ENCODE measurements at places on chromosomes 7 and 10.

GRCh38 chr7:115260381-115260780 is 338.5 kb downstream of the MDFIC start:
- no peak for DNase-seq

- no peak for DNase-seq
Observed at GRCh38 chr10:24299578-24300260, 90.8 kb downstream of the KIAA1217 start.

- no peak for DNase-seq
Observed at GRCh38 chr7:110592557-110592956, 498.4 kb upstream of the LRRN3 start.

DNA sequence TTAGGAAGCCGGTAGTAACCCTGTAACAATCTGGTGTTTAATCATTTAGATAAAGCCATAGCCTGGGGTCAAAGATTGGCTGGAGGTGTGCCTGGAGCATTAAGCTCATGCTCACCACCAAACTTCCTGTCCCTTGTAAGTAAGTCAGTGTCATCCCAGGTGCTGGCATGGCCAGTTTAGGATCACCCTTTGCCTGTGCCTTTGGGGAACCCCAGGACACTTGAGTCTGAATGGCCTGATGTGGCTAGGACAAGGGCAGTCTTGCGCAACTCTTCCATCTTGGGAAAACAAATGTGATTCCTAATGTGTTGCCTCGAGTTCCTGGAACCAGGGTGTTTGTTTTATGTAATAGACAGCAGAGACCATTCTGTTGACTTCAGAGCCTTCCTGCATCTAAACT is 154.8 kb downstream of the GRK5 start:
- no peak for DNase-seq

DNA sequence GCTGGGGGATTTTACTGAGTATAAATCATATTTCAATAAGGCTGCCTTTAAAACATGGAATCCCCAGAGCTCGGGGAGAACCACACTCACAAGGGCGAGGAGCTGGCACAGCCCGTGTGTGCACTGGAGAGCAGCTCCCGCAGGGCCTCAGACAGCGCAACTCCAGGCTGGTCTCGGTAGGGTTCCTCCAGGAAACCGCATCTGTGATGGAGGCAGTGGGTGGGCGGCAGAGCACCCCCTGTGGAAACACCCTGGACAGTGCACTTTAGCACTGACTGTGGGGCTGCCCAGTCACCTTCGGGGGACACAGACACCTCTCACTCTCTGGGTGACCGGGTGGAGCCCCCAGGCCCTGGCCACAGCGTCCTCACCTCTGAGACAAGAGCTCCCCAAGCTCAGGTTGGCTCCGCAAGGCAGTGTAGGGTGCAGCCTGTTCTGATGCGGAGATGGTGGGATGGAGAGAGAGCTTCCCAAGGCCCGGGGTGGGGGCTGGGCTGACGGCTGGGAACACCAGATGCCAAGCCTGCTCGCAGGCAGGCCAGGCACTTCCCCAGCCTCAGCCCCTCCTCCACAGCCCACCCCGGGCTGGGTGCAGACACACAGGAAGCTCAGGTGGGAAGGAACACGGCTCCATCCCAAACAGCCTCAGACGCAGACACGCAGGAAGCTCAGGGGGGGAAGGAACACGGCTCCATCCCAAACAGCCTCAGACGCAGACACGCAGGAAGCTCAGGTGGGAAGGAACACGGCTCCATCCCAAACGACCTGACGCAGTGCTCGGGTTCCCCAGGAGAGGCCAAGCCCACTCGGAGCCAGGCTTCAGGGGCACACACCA is 224.4 kb downstream of the MAD1L1 start:
- no peak for DNase-seq

DNA sequence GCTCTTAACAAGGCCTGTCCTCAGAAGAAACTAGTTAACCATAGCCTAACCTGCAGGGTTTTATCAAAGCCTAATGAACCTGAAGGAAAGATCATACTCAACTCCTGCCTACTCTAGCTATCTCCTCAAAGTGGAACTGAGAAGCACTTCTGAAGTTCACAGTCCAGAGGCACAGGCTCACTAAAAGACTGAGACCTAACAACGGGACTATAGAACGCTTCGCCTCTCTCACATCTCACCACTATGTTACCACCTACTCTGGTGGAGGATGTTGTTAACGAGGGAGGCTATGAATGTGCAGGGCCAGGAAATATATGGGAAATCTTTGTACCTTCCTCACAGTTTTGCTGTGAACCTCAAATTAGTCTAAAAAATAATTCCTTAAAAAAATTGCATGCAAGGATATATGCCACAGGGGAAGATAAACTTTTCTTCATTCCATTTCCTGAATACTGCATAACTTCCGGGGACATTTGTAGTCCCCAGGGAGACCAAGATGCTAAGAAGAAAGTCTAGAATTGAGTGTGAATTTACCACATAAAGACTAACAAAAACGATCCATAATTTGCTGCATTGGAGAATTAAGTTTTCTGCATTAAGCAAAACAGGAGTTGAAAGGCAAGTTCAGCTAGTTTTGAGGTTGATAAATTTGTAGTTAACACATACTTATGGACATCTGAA is 21.6 kb downstream of the LIPJ start:
- DNase-seq: no peak

- no peak for DNase-seq
Observed at GRCh38 chr10:132249824-132250375, 57.9 kb downstream of the STK32C start.

- DNase-seq: no peak
Observed at GRCh38 chr7:106354822-106355221, 70.0 kb upstream of the NAMPT start.

DNA sequence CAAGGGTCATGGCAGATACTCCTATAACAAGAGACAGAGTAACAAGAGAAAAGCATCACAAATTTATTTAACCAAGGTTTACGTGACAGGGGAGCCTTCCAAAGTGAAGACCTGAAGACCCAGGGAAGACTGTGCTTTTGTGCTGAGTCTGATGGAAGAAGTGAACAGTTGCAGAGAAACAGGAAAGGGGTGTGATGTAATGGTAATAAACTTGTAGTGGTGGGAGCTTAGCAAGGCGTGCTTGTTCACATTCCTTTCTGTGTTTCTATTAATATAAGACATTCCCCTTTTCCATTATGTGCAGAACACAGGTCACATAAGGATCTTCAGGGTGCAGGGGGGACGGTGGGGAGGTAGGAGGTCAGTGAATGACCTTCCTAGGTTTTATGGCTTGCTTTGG is 25.5 kb upstream of the C10orf67 start:
- DNase-seq: no peak

GRCh38 chr10:89615112-89615511 is 29.9 kb downstream of the PANK1 start:
- peak; percentile 30 for DNase-seq

GRCh38 chr7:43735802-43736603 is 6.7 kb upstream of the COA1 start:
- no peak for DNase-seq

- no peak for DNase-seq
Observed at GRCh38 chr10:17232276-17232960, 4.4 kb downstream of the VIM start.

GRCh38 chr10:4312051-4312835 is 513.8 kb upstream of the AKR1E2 start:
- DNase-seq: no peak

DNA sequence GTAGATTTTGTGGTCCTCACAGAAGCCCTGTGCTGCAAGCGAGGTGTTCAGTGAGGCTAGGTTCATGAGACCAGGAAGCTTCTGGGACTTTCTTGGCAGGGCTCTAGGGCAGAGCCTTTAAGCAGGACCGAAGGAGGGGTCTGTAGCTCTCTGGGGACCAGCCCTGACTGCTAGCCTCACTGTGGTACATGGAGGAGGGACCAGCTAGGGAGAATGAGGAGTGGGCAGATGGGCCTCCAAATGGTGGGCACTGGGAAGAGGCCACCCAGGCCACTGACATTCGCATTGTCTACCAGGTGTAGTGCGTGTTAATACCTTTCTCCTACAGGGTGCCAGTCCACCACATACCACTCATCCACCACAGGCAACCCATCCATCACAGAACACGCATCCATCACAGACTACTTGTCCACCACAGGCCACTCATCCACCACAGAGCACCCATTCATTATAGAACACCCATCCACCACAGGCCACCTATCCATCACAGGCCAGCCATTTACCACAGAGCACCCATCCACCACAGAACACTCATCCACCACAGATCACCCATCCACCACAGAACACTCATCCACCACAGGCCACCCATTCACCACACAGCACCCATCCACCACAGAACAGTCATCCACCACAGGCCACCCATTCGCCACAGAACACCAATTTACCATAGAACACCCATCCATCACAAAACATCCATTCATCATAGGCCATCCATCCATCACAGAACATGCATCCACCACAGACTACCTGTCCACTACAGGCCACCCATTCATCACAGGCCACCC is 31.6 kb upstream of the ZNF488 start:
- no peak for DNase-seq

DNA sequence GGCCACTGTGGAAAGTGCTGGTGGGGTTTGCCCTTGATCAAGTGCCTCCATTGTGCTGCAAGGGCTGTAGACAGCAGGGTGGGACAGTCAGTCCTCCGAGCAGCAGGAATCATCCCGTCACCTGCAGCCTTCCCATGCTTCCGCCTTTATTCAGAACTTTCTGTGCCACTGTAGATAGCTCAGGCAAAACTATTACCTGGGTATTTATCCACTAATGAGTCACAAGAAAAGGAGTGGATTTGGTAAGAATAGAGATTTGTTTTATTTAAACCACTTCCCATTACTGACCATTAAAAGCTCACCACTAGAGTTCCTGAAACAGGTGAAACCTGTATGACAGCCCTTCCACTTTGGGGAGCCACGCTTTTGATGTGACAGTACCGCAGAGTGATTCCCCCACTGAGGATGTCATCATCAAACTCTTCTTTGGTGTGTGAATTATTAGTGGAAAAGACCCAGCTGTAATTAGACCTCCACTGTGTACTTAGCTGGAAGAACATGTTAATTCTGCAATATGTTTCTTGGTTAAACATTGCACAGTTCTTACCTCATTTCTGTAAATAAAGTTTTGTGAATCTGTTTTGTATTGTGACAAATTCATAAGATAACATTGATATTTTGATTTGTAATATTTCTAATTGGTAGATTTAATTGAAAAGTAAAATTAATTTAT is 208.8 kb downstream of the MLLT10 start:
- DNase-seq: no peak

GRCh38 chr7:27688646-27689045 is 26.0 kb upstream of the HIBADH start:
- no peak for DNase-seq

GRCh38 chr10:43647576-43647975 is 1.1 kb downstream of the ZNF32 start:
- no peak for DNase-seq

GRCh38 chr7:91722831-91723230 is 157.7 kb downstream of the MTERF1 start:
- DNase-seq: no peak

DNA sequence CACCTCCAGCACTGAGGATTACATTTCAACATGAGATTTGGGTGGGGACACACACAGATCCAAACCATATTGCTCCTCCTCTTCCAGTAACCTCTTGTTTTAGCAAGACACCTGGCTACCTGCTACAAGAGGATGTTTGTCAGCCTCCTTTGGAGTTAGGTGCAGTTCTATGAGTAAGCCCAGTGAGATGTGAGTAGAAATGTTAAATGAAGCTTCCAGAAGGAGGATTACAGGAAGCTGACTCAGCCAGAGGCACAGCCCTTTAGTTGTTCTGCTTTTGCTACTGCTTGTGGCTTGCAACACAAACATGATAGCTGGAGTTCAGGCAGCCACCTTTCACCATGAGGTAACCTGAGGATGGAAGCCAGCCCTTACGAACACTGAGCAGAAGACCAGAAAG is 382.7 kb upstream of the RNF32 start:
- no peak for DNase-seq

GRCh38 chr10:73879296-73880173 is 5.2 kb upstream of the CAMK2G start:
- peak; percentile 95 for DNase-seq

GRCh38 chr7:55177589-55178261 is 158.9 kb downstream of the EGFR start:
- no peak for DNase-seq

GRCh38 chr7:45702751-45703150 is 128.6 kb downstream of the ADCY1 start:
- no peak for DNase-seq

GRCh38 chr7:2281541-2281940 is 32.7 kb downstream of the SNX8 start:
- DNase-seq: no peak

DNA sequence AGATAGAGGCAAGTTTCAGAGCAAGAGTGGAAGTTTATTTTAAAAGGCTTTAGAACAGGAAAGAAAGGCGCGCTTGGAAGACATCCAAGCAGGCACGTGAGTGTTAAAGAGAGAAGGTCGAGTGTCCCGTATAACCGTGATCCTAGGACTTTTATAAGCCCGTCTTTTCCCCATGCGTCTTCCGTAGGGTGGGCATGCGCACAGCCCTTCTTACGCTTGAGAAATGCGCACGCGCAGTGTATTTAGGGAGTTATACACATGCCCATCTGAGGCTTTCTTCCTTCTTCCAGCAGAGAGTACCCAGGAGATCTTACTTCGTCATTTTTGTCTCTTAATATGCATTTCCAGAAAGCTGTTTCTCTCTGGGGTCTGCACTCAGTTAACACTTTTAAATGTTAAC is 52.4 kb downstream of the CALD1 start:
- no peak for DNase-seq

GRCh38 chr7:158672975-158673374 is 31.6 kb downstream of the NCAPG2 start:
- DNase-seq: no peak

- no peak for DNase-seq
Observed at GRCh38 chr10:114753126-114753525, 68.5 kb upstream of the FHIP2A start.

Measured in CD4-positive, alpha-beta T cell treated with Interferon alpha-2 for 1 hour (primary cell).